ENCODE measurements at places on chromosomes 1 and 21.

- DNase-seq = no peak
Observed at GRCh38 chr1:156149374-156150332, 3.7 kb upstream of the SEMA4A start.

DNA sequence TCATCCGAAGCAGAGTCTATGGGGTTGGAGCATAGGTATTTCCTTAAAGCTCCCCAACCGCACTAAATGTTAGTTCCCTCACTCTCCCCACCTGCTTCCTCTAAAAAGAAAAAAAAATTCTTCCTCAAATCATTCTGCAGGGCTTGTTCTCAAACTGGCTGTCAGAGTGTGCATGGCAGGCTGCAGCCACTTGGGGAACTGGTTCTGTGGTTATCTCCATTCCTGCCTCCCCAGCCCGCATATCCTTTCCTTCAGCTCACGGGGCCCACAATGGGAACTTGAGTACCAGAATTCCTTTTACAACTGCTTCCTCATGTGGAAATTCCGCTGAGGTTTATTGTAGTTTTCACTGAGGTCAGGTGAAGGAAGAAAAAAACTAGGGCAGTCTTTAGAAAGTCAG, 159.2 kb downstream of the PIGK start:
- DNase-seq = no peak

DNA sequence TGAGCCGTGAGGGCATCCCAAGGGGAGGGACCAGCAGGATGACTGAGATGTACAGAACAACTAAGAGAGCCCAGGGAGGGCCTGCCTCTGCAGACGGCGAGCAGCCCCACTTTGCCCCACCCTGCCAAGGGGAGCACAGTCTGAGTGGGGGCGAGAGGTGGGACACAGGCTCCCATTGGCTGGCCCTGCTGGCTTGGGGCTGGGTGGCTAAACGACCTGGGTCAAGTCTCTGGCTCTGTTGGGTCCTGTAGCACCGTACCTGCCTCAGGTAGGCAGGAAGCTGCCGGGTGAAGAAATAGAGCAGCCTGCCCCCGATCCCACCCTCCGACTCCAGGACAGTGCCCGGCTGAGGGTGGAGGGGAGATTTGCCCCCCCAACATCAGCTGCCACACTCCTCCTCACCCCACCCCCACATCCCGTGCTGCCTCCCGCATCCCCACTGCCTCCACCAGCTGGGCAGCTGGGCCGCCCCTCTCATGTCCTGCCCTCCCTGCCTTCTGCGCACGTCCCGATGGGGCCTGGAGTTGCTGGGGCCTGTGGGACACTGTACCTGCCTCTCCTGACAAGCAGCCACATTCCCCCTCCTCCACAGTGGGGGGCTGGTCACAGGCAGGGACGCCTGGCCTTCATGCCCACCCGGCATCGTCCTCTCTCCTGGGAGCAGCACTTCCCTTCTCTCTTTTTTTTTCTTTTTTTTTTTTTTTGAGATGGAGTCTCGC, 12.6 kb upstream of the PLEKHG5 start:
- DNase-seq = no peak

- DNase-seq = no peak
Observed at GRCh38 chr1:197618061-197618460, 157.2 kb downstream of the DENND1B start.

DNA sequence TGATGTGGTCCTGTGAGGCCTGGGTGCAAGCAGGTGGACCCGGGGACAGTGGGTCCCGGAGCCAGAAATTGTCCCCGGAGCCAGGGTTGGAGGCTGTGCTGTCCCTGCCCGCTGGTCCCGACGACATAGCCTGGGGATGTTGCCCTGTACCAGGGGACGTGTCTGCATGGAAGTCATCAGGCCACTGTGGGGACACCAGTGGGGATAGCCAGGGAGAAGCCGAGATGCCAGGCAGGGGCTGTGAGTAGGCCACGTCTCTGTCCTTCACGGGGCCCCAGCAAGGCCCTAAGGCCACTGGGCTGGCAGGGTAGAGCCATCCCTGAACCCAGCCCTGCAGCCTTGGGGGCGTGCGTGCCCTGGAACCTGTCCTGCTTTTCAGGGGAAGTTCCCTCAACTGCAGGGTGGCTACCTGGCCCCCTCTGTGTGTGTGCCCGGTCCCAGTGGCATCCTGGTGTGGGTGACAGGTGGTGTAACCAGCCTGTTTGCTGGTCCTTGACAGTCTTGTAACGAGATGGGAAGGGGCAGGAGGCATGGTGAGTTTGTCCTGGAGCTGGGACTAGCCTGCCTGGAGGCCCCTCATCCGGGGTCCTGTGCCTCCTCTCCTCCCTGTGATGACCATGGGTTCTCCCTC, 73.2 kb downstream of the OBSCN start:
- no peak for DNase-seq

GRCh38 chr1:116762781-116763115, 8.5 kb downstream of the CD2 start:
- DNase-seq = no peak

DNA sequence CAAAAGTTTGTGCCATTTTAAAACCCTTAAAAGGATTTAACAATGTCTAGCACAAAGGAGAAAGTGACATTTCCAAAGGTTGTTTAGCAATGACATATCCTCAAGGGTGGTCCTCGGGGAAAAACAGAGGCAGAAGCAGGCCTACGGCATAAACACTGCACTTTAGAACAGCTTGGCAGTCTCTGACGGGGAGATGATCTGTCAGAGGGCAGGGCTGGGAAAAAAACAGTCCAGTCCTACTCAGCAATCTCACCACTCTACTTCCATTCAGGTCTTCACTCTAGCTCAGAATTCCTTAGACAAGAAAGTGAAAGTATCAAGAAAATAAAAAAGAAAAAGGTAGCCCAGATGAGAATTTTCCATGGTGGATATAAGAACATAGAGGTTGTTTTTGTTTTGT, 4.1 kb downstream of the CRYZ start:
- no peak for DNase-seq

- no peak for DNase-seq
Observed at GRCh38 chr1:21162740-21163464, 13.8 kb downstream of the EIF4G3 start.

DNA sequence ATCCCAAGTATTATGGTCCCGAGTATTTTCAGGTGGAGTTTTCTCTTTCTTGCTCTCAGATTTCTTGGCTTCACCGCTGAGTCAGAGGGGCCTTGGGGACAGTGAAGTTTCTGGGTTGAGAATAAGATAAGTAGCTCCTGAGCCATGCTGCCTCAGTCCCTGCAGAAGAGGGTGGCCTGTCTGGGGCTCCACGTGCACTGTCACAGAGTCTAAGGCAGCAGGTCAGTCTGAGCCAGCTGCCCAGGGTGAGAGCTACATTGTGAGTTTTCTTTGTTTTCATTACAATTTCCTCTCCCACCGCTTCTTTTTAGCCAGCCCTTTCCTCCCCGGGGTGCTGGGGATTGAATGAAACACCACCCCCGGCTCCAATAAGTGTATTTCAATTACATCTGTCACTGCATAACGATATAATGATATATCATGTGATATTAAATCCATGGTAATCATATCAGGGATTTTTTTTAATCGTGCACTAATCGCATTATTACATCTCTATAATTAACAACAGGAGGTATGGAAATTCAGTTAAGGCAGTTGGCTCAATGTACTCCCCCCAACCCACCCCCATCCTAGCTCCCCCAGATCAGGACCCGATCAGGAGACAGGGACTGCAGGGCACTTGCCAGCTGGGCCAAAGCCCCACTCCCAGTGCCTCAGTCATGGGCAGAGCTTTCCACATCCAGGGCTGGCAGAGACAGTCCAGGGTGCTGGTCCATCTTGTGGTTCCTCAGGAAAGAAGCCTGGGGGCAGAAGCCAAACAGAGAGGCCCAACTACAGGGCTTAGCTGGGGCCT, 43.7 kb downstream of the DMAP1 start:
- no peak for DNase-seq

DNA sequence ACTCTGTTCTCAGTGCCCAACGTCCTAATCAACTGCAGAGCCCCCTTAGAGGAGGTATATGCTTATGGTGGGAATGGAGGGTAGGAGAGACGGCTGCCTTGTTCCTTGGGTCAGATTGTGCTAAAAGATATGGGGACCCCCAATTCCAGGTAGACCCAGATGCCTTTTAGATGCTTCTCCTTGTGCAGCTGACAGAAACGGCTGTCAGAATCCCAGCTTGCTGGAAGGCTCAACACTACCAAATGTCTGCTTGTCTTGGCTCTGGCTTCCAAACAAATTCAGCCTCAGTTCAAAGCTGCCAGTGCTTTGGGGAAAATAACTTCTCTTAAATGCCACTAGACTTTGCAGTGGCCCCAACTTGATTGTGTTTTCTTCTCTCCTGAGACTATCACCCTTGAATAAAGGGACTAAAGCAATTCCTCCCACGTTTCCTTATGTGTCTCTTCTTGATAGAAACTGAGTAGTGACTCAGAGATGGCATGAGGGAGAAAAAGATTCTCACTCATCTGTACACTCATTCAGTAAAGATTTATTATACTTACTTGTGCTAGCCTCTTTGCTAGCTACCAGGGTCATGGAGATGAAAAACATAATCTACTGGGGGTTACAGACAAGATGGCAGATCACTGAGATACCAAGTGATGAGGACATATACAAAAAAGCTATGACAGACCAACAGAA, 3.4 kb upstream of the RNF19B start:
- DNase-seq = no peak

DNA sequence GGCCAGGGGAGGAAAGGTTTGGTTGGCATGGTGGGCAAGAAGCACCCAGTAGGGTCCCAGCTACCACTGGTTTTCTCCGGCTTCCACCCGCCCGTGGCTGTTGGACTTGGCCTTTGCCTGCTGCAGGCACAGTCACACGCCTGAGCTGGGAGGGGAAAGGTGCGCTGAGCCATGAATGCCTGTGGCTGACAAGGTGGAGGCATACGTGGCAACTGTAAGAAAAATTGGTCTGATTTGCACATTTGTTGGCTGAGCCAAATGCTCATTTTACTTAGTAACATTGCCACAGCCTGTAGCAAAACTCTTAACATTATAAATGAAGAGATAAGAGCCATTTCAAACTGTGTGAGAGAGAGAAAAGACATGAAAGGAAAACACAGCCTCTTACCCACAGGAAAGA, 191.6 kb downstream of the PTPRC start:
- DNase-seq = no peak

DNA sequence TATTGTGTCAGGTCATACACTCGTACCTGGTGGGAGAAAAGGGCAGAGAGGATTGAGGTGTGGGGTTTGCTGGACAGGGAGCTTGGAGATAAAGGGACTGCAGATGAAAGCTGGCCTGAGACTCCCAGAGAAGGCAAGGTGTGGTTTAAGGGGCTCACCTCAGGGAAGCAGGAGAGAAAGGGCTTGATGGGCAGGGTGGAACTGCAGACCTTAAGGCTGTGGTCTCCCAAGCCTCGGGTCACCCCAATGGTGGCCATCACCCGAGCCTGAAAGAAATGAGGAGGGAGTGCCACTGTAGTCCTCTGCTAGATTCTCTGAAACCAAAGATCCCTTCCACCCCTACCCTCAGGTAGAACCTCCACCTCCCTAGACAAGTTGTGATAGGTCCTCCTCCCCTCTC, 3.7 kb upstream of the RHOC start:
- DNase-seq = no peak

DNA sequence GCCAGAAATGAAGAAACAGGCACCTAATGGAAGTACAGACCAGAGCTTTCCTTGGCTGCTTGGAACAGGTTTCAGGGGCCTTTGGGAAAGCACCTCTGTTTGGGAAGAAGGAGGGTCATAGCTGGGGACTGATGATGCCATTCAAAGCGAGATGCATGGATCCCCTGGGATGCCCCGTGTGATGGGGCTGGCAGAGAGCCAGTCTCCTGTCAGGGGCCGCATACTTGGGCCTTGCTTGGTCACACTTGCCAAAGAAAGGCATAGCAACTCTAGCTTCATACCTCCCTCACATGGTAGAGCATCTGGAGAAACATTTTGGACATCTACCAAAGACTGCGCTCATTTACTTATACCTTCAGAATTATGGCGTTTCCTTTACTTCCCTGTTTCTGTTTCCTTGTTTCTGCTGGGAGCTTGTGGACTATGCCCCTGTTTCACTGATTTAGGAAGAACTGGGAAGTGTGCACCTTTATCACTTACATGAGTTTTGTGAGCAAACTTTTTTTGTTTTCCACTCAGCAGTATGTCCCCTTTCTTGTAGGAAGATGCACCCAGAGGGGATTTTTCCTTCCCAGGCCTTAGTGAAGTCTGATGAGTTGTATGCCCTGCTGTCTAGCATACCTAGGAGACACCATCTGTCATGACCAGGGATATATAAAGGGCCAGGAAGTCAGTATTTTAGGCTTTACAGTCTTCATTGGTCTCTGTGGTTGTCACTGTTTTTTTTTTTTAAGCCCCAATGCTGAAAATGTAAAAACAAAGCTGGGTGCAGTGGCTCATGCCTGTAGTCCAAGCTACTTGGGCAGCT, 19.8 kb upstream of the ST3GAL3 start:
- no peak for DNase-seq

- DNase-seq = no peak
Observed at GRCh38 chr1:43292216-43292615, 6.8 kb upstream of the C1orf210 start.

DNA sequence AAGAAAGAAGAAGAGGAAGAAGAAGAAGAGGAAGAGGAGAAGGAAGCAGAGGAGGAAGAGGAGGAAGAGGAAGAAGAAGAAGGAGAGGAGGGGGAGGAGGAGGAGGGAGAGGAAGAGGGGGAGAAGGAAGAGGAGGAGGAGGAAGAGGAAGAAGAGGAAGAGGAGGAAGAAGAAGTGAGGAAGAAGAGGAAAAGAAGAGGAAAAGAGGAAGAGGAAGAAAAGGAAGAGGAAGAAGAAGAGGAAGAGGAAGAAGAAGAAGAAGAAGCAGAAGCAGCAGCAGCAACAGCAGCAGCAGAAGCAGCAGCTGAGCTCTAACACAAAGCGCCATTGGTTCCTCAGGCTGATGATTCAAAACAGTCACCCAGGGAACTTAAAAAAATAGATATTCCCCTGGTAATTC, 34.0 kb downstream of the DNAI4 start:
- DNase-seq = no peak

GRCh38 chr1:45669379-45669778, 17.0 kb downstream of the GPBP1L1 start:
- no peak for DNase-seq

Measured in putamen (tissue), 1 donor.